Endodermal cell (in vitro differentiated cells): ENCODE measurements at places on chromosomes 6 and 20.

DNA sequence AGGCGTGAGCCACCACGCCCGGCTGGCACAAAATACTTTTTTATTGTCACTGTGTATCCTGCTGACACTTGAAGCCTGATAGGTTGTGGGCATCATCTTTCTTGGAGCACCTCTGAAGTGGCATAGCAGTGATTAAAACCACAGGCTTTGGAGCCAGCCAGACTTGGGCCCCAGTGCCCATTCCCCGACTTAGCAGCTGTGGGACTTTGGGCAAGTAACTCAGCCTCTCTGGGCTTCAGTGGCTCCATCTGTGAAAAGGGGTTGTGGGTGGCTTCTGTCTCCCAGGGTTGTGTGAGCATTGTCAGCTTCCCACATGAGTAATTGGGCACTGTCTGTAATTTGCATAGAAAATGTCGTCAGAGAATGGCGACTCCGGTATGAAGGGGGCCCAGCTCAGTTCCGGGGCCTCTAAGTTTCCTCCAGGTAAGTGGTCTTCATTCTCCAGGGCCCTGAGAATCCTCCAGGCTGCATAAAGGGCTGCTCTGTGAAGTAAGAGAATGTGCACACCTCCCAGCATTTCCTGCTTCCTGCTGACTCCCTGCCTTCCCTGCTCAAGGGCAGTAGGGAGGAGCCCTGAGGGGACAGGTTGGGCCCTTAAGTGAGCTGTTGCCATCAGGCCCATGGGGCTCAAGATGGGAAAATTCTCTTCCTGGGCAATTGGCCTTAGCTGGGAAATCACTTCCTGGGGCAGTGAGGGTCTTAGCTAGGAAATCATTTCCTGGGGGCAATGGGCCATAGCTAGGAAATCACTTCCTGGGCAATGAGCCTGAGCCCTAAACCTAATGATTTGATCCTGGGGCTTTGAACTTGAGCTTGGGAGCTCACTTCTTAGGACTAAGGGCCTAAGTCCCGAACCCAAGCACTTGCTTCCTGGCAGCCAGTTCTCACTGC, 27.2 kb downstream of the ARHGAP40 start:
- H3K4me3 ChIP-seq: no peak overlapping the region
- H3K27me3 ChIP-seq: no peaks in the 10 kb centered on the region
- no peak overlapping the region for H3K27ac ChIP-seq
- H3K4me1 ChIP-seq: no peaks in the 10 kb centered on the region
- DNase-seq: no peak

DNA sequence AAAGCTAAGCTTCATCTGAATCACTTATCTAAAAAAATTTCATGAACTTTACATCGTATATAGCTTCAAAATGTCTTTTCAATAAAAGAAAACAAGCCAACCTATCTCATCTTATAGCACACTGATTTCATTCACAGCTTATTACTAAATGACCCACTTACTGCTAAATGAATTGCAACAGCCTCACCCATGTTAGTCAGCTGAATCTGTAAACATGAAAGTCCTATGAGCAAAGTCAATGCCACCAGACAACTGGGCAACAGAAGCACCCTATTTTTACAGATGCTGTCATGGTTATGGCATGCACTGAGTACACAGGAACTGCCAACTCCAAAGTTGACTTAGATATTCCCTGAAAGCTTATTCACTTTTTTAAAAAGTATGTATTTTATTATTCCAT, 41.2 kb upstream of the DST start:
- no peaks in the 10 kb centered on the region for H3K36me3 ChIP-seq
- no peak overlapping the region for H3K27ac ChIP-seq
- no peak for DNase-seq
- peaks cover 3% of the 10 kb centered on the region for H3K4me1 ChIP-seq

DNA sequence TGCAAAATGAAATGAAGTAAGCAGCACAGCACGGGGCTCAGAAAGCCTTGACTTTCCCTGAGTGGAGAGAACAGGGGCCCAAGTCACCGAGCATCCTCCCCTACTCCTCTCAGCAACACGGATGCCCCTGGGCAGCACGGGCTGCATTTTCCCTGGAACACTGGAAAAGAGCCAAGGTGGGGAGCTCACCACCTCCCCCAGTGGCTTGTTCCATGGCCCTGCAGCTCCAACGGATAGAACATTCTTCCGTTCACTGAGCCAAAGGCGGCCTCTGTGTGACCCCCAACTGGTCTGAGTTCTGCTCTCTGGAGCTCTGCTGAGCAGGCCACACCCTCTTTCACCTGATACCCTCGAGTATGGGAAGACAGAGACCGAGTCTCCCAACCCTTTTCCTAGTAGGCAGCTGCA, 20.8 kb upstream of the EMILIN3 start:
- peak; percentile 74 for DNase-seq
- H3K27ac ChIP-seq: no peak overlapping the region
- H3K4me3 ChIP-seq: no peak overlapping the region
- no peaks in the 10 kb centered on the region for H3K36me3 ChIP-seq

DNA sequence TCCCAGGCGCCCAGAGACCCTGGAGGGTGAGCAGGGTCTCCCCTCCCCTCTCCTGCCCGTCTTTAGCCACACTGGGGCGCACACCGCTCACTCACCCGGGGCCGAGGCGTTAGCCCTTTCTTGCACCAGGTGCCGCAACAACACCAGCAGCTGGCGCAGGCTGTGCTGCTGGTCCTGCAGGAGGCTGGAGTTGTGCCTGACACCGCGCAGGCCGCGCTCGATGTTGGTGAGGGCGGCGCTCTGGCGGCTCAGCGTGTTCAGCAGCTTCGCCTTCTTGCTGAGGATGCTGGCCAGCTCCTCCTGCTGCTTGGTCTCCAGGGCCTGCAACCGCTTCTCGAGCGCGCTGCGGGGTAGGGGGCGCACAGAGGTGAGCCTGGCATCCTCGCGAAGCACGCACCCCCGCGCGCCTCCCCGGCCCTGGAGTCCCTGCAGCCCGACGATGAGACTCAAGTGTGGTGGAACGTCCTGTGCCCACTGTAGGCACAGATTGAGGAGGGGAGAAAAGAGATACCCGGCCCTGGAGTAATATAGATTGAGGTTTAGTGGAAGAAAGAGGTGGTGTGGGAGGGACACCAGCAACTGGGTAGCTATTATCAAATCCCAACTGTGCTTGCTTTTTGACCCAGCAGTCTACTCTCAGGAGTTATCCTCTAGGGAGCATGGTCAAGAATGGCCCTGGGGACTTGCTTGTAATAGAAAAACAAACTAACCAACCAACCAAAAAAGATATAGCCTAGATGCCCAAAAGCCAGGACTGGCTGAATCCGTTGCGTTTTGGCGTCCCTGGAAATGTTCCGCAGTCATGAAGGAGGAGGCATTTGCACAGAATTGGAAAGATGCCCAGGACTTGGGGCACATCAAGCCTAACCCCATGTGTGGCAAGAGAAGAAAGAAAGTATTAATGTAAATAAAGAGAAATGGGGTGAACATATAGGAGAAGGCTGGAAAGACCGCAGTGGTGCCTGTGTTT, 30.9 kb downstream of the ANGPT4 start:
- H3K4me3 ChIP-seq: no peak overlapping the region
- peaks cover 24% of the 10 kb centered on the region for H3K27me3 ChIP-seq
- H3K36me3 ChIP-seq: no peaks in the 10 kb centered on the region
- no peak overlapping the region for H3K27ac ChIP-seq
- no peaks in the 10 kb centered on the region for H3K4me1 ChIP-seq

- no peaks in the 10 kb centered on the region for H3K27me3 ChIP-seq
- H3K27ac ChIP-seq: no peak overlapping the region
- H3K4me3 ChIP-seq: no peak overlapping the region
- DNase-seq: no peak
Measured at GRCh38 chr20:56483970-56484369, 15.5 kb downstream of the RTF2 start.
